ENCODE measurements at places on chromosomes 5 and 9.
A peak's percentile ranks its signal among the peaks of the same experiment; 100 is the strongest.

DNA sequence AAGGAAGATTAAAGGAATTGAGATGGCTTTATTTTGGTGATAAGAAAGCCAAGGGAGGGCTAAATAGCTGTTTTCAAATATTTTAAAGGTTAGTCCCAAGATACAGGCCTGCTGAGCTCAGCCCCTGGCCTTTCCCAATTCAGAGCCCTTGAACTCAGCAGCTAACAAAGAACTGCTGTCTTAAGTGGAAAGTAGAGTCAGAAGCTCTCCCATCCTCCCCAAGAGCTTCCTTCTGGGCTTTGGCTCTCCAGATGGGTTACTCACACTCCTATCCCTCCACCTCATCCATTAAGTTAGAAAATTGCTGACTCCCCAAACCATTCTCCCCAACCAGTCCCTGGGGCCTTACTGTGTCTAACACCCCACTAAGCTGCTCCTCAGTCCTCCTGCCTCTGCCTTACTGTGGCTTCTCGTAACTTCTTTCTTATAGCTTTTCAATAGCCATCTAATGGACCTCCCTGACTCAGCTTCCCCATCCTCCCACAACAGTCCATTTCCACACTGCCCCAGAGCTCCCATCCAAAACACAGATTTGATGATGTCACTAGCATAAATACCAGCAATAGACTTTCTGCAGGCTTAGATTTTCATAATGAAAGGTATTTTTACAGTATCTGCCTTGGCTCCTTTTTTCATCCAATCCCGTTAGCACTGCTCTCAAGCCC, 239.1 kb downstream of the ENC1 start:
- DNase-seq: no peak

DNA sequence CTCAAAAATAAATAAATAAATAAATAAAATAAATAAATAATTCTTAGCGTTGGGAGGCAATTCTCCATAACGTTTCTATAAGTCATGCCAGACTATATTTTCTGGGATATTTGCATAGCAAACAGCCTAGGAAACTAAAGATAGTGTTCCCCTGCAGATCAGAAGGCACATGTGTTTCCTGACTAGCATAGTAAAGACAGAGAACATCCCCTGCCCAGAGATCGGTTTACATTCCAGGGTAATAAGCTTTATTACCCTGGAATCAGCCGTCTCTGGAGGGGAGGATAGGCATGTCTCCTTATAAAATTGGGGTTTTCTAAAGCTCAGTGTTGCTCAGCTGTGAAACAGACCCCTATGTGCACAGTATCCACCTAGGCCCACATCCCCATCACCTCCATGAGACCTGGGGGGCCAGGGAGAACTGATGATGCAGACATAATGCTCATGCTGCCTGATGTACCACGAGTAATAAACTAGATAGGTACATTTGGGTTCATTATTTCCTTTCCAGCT, 36.9 kb upstream of the IFNK start:
- DNase-seq: no peak

GRCh38 chr9:69086769-69087168, 51.2 kb downstream of the FXN start:
- DNase-seq: no peak

DNA sequence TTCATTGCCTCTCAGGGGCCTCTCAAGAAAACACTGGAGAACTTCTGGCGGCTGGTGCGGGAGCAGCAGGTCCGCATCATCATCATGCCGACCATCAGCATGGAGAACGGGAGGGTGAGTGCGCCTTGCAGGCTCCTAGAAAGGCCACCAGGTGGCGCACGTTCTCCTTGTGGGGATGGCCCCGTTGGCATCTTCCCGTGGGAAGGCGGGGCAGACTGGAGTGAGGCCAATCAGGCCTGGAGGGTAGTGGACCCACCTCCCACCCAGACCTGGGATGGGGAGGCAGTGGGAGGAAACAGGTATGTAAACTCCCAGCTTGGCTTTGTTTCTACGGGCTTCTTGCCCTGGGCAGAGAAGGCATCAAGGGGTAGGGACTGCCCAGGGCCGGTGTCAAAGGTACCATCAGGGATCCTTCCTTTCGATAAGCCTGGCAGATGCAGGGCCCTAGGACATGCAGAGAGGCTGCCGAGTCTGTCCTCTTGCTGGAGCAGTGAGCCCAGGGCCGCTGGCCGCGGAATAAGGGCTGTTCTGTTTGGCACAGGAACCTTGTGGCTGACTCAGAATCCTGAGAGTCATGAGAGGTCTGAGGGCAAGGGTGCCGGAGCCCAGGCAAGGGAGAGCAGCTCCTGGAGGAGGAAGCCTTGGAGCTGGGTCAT, 18.9 kb upstream of the SPTLC1 start:
- DNase-seq: peak; percentile 90

DNA sequence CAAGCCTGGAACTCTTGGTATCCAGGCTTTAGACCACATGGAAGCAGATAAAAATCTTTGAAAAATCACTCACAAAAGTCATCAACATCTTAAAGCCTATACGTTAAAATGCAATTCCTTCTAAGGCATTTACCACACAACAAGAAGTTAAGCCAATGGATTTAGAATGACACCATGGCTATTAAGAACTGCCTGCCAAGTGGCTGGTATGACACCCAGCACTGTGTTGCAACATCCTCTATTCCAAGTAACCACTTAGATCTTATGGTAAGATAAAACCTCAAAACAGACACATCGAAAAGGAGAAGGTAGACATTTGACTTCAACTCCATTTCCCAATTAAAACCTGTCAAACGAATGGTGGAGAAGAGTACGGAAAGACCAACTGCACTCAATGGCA, 344.2 kb upstream of the SLC30A5 start:
- DNase-seq: no peak

DNA sequence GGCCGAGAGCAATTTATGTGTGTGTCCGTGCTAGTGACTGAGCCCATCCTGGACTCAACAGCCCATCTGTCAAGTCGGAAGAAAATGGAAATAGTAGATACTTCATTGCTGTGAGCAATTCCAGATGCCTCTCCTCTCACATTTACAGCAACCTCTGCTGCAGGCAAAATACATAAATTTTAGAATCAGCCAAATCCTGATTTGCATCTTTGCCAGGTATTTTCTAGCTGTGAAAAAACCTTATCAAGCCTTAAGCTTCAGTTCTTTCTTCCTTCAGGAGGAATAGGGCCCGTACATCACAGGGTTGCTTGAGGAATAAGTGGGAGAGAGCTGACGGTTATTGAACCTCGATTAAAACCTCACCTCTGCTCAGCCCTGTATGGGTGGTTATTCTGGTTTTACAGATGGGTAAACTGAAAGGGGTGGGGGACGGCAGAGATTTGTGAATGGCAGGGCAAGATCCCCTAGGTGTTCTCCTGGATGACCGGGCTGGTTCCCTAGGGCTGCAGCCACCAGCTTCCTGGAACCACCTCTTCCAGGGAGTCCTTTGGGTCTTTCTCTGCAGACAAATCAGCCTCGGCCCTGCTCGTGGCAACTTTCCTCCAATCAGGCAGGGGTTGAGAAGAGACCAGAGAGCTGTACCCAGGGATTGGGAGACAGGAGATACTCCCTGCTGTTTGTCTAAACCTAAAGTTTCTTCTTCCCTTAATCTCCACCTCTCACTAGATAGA, 5.3 kb upstream of the MSX2 start:
- no peak for DNase-seq

GRCh38 chr9:12166518-12166917, 526.7 kb upstream of the TYRP1 start:
- no peak for DNase-seq

DNA sequence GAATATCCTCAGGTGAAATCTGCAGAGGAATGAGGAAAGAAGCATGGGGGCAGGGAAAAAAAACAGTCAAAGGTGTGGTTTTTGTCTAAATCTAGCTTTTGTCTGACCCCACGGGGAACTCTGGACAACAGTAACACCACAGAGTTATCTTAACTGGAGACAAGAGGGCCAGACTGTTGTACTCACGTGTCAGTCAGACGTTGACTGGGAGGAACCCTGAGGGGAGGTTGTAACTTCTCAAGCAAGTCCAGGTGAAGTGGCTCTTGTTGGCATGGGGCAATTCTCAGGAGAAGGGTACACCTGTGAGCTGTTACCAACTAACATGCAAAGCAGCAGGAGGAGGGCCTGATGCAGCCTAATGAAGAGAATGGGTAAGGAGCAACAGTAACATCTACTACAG, 44.1 kb upstream of the SHISAL2B start:
- DNase-seq: no peak

- DNase-seq: peak; percentile 80
These were observed 64.2 kb upstream of the OLFM1 start for GRCh38 chr9:135023088-135023785.

DNA sequence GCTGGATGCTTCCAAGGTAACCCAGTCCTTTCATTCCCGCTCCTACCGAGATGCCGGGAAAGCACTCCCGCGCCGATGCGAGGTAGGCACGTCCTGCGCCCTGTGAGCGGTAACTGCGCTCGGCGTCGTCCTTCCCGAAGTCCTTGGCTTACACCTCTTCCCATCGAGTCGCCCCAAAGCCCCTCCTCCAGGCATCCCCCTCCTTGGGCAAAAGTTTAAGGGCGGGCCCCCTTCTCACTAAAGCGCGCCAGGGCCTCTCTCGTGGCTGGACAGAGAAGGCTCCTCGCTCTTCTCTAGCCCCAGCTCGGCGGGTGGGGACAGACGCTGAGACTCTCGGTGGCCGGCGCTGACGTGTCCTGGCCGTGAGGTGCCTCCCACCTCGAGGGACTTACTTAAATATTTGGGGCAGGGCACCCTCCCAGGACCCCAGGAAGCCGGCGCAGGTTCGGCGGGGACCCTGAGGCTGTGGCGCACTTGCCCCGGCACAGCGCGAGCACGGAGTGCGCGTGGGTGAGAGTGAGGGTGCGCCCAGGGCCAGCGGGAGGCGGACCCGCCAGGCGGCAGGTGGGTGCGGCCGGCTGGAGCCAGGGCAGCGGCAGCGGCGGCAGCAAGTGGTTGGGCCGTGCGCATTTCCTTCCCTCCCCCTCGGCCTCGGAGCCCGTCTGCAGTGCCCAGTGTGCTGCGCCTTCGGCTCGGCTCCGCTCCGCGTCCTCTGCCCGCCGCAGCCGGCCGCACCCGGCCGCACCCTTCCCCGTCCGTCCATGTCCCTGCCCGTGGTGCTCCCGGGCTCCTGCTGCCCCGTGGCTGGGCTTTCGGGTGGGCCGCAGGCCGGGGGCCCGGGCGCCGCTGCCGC, at the start of gene ENTREP1:
Gene ENTREP1 (plus strand): TSS at position 667 of the 853 bp plus-strand sequence. CDS start 95 bp downstream, at position 762.
- DNase-seq: peak; percentile 73

DNA sequence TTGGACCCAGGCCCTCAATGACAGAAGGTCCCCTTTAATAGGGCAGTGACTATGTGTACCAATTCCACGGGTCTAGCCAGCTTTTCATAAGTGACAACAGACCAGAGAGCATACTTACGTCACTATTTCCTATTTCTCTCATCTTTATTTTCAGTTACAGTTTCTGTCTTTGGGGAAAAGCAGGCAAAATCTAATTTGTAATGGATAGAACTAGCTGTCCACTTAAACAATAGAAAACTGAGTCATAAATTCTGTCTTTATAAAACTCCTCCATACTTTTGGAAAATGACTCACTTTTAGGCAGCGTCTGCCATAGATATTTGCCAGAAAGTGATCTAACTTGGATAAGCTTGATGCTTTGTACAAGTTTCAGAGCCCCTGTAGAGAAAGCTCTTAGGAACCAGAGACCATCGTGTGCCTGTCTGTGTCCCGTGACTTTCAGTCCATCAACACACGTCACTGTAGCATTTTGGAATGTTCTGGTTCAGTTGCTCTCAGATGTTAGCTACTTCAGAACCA, 101.9 kb downstream of the F2RL2 start:
- no peak for DNase-seq

DNA sequence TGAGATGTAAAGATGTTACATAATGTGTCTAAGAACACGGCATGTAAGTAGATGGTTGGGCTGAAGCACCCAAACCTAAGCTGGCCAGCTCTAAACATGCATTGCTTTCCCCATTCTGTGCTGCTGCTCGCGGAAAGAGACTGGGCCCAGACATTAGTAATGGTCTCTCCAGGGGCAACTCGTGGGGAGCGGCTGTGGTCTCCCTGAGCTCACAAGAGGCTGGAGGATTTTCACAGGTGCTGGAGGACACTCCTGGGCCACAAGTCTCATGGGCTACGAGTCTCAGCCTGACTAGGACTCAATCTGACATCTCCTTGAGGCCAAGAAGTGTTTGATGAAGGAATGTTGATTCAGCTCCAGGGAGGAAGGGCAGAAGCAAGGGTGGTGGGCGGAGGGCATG, 92.7 kb upstream of the PTCH1 start:
- DNase-seq: no peak

DNA sequence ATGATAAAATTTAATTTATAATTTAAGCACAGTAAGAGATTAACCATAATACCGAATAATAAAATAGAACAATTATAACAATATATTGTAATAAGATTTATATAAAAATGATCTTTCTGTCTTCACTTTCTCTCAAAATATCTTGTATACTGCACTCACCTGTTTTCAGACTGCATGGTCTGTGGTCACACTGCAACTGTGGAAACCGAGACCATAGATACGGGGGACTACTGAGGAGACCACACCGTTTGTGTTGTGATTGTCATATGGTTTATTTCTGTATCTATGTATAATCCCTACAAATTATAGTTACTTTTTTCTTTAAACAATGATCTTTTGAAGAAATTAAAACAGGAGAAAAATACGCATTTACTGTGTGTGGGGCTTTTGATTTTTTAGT, 78.8 kb upstream of the TNFAIP8 start:
- no peak for DNase-seq

- peak; percentile 32 for DNase-seq
These were observed 49.0 kb upstream of the ABL1 start for GRCh38 chr9:130785940-130786508.

All from SK-N-SH (cell line).